CD4-positive, alpha-beta T cell treated with Interleukin-17A for 4 hours (primary cell): ENCODE measurements at places on chromosomes 7 and 10.

DNA sequence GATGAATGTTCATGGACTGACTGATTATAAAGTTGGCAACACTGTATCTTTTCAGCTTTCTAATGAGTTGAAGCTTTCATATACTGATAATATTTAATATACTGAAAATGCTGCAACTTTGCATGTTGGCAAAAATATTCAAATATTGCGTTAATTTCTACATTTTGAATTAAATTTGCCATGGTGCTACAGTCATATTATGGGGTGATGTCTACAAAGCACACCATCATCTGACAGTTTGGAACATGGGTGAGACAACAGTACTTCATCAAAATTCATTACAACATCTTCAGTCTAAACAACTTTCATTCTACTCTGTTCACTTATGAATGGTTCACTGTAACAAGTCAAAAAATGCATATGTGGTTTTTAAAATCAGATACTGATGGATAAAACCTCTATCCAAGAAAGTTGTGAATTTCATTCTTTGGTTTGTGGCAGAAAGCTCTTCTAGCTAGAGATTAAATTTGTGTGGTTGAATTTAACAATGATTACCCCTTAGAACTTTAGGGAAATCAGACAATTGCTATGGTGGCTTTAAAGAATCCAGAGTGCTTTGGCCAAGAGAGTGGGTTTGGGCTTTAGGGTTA, 136.4 kb downstream of the TMEM26 start:
- no peak for DNase-seq

DNA sequence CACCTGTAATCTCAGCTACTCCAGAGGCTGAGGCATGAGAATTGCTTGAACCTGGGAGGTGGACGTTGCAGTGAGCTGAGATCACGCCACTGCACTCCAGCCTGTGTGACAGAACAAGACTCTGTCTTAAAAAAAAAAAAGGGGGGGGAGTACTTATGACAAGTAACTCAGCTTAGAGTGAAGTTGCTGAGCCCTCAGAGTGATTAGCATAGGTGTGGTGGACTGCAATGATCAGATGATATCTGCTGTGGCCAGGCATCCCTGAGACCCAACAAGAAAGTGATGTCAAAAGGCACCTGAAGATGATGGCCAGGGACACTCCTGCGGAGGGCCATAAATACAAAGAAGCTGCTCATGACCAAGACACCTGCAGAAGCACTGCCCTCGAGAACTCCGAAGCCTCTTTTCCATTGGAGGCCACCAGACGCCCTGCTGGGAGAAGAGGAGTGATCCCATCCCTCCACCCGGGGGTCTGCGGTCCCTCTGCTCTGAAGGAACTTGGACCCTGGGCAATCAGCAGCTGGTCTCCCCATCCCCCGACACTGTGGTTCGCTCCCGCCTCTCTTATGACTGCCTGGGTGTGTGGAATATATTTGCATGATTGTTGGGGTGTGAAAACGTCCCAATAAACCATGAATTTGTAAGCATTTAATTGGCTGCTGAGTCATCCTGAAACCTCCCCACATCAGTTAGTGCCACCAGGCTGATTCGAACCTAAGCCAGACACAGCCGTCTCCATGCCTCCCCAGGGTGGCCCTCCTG, 46.0 kb downstream of the RASGEF1A start:
- no peak for DNase-seq

DNA sequence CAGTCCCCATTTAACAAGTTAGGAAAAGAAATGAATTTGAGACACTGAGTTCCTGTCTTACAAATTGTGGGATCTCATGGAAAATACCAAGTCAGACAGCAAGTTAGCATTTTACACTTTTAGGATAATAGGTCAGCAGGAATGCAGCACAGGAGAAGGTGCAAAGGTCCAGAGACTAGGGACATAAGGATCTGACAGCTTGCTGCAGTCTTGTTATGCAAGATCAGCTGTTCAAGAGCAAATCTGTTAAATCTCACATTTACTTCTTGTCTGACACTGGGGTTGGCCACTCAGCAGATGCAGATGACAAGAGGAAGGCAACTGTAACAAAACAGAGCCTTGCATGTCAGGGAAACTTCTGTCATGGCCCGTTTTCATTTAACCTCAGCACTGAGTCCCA, 239.6 kb downstream of the PHF14 start:
- no peak for DNase-seq

DNA sequence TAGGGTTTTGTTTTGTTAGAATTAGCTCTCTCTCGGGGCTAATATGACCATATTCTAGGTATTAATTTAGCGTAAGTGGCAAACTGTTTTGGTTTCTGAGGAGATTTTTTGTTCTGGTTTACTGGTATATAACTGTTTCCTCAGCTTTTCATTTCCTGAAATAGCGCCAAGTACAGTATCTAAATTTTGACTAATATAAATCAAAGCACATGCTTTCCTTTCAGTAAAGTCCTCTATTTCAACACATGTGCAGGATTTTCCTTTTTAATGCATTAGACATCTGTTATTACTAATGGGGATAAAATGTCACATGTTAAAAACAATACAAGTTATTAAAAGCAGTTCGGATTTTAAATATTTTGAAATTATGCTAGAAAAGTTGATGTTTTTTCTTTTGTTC, 11.3 kb downstream of the FERD3L start:
- no peak for DNase-seq

DNA sequence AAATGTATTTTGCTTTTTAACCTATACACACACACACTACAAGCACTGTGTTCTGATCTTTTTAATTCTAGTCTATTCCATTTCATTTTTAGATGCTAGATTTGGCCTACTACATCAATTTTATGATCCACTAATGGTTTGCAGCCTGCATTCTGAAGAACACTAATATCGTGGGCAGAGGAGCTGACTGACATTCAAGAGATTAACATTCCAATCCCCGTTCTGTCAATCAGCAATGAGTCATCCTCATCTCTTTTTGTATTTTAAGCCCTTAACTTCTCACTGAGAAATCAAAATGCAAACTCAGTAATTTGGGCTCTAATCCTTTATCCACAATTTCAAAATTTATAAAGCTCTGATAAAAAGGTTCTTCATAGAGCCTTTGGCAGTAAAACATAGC, 47.1 kb upstream of the GAD2 start:
- no peak for DNase-seq

DNA sequence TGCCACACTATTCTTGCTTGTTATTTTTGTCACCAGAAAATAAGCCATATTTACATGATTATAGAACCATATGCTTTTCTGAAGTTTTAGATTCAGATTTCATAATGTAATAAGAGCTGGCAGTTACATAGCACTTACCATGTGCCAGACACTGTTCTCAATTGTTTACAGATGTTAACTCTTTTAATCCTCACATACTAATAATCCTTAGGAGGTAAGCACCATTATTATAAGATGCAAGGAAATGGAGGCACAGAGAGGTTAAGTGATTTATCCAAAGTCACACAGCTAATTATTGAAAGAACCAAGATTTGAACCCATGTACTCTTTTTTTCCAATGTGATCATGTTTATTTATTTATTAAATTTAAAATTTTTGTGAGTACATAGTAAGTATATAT, 57.2 kb downstream of the CREB5 start:
- DNase-seq: no peak

- no peak for DNase-seq
Measured at GRCh38 chr7:74294191-74294998, 5.2 kb downstream of the CLIP2 start.

- no peak for DNase-seq
Measured at GRCh38 chr7:139991269-139991666, 71.5 kb downstream of the PARP12 start.

DNA sequence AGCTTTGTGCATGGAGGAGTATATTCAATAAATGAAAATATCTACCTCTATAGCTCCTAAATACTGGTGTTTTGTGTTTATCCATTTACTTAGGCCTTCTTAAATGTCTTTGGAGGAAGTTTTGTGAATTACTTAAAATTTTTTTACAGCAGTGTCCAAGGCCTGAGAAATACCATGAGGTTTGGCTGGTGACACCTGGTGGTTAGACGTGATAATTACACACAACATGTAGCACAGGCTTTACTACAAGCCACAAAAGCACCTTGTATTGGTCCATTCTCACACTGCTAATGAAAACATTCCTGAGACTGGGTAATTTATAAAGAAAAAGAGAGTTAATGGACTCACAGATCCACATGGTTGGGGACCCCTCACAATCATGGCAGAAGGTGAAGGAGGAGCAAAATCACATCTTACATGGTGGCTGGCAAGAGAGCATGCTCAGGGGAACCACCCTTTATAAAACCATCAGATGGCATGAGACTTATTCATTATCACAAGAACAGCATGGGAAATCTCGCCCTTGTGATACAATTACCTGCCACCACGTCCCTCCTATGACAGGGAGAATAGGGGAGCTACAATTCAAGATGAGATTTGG, 20.6 kb downstream of the HYAL4 start:
- DNase-seq: peak; percentile 49

DNA sequence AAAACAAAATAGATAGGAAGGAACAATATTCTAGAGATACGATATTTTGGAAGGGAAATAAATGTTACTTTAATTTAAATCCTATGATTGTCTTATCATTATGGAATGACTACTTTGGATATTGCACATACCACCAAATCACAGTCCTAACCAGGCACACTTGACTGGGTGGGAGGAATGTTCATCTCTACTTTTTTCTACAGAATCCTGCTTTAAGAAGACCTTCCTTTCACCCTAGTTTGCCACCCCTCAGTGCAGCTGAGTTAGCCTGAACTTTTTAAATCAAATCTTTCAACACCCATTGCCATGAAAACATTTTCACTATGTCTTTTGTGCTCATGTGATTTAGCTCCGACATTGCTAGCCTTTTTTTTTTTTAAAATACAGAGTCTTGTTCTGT, 38.1 kb downstream of the RELN start:
- DNase-seq: no peak
